ENCODE measurements at places on chromosomes 2 and 18. TPM values are rescaled to one million over a fixed set of nuclear protein-coding genes. Genes with fewer than 3 reads are reported as not detected.

DNA sequence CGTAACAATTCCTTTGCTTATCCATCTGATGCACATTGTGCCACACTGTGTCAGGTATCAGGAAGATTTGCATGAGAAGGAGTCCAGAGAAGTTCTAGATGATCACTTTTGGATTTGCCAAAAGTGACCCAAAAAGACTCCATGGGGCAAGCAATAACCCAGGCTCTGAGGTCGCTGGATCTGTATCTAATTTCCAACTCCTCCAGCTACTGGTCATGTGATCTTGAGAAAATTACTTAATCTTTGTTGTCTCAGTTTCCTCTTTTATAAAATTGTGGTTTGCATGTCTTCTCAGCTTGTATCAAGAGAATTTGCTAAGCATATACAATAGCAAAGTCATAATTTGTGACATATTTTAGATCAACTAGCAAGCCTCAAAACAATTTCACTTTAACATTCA, 61.3 kb upstream of the ITGA4 start:
- no peak overlapping the region for H3K4me3 ChIP-seq
- H3K4me1 ChIP-seq: no peaks in the 10 kb centered on the region

The MERTK gene
- 34.1 TPM for total RNA-seq

GRCh38 chr2:123434546-123435395, 590.3 kb upstream of the CNTNAP5 start:
- no peaks in the 10 kb centered on the region for H3K36me3 ChIP-seq
- H3K27ac ChIP-seq: no peak overlapping the region
- no peaks in the 10 kb centered on the region for H3K4me1 ChIP-seq
- no peak overlapping the region for H3K4me3 ChIP-seq

The LOXHD1 gene
- total RNA-seq: 0.25 TPM

The INHA gene
- 0.14 TPM for total RNA-seq

GRCh38 chr2:96869822-96870625, at the start of gene SEMA4C:
TSS of gene SEMA4C (minus strand) at chr2:96870080. CDS start at chr2:96867886, 2,194 bp downstream.
- peaks cover 5% of the 10 kb centered on the region for H3K36me3 ChIP-seq
- H3K4me3 ChIP-seq: peak within 1 kb of the TSS; percentile 87
- DNase-seq: peak; percentile 63
- H3K27me3 ChIP-seq: no peaks in the 10 kb centered on the region

GRCh38 chr18:44944461-44944860, 263.8 kb downstream of the SETBP1 start:
- H3K27me3 ChIP-seq: no peaks in the 10 kb centered on the region
- no peaks in the 10 kb centered on the region for H3K36me3 ChIP-seq
- no peak overlapping the region for H3K27ac ChIP-seq
- no peak for DNase-seq
- peaks cover 3% of the 10 kb centered on the region for H3K4me1 ChIP-seq

GRCh38 chr18:78724214-78724914, 255.3 kb upstream of the SALL3 start:
- DNase-seq: no peak
- no peaks in the 10 kb centered on the region for H3K36me3 ChIP-seq
- no peak overlapping the region for H3K27ac ChIP-seq
- no peaks in the 10 kb centered on the region for H3K27me3 ChIP-seq
- H3K4me3 ChIP-seq: no peak overlapping the region

- H3K36me3 ChIP-seq: no peaks in the 10 kb centered on the region
- H3K4me1 ChIP-seq: no peaks in the 10 kb centered on the region
- no peak overlapping the region for H3K27ac ChIP-seq
- no peaks in the 10 kb centered on the region for H3K27me3 ChIP-seq
- H3K4me3 ChIP-seq: no peak overlapping the region
These were observed 8.4 kb downstream of the ITM2C start for GRCh38 chr2:230872968-230873660.

DNA sequence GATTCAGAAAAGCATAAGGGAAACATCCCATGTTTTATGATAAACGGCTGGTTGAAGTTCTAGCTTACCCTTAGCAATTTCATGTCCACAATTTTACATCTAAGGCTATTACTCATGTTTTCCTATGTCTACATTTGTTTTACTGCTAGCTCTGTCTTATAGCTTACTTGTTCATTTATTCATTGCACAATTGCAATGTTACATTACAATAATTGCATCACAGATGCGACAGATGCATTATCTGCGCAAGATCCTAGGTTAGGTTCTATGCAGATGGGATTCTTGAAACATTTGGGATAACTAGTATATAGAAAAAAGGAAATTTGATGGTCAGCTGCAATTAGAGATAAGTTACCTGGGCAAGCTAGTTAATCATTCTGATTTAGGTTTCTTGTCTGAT, 108.4 kb downstream of the ARHGAP28 start:
- no peak for DNase-seq
- no peak overlapping the region for H3K27ac ChIP-seq
- H3K4me3 ChIP-seq: no peak overlapping the region
- no peaks in the 10 kb centered on the region for H3K4me1 ChIP-seq

- no peaks in the 10 kb centered on the region for H3K4me1 ChIP-seq
- H3K36me3 ChIP-seq: no peaks in the 10 kb centered on the region
- no peaks in the 10 kb centered on the region for H3K27me3 ChIP-seq
- H3K27ac ChIP-seq: no peak overlapping the region
These were observed 23.1 kb upstream of the KLF7 start for GRCh38 chr2:207188626-207189419.

- peak overlapping the region; percentile 95 for H3K27ac ChIP-seq
- peaks cover 4% of the 10 kb centered on the region for H3K36me3 ChIP-seq
- no peaks in the 10 kb centered on the region for H3K27me3 ChIP-seq
These were observed 18.4 kb upstream of the PRLH start for GRCh38 chr2:237547841-237548416.

- H3K36me3 ChIP-seq: no peaks in the 10 kb centered on the region
- H3K4me3 ChIP-seq: no peak overlapping the region
- no peak for DNase-seq
These were observed 47.5 kb upstream of the PXDN start for GRCh38 chr2:1791685-1792435.

GRCh38 chr2:62200868-62201267, 5.0 kb downstream of the B3GNT2 start:
- H3K4me3 ChIP-seq: no peak overlapping the region
- H3K4me1 ChIP-seq: peaks cover 38% of the 10 kb centered on the region
- no peaks in the 10 kb centered on the region for H3K36me3 ChIP-seq
- H3K27me3 ChIP-seq: no peaks in the 10 kb centered on the region
- no peak for DNase-seq

The NCOA1 gene
- total RNA-seq: 26.6 TPM
